ENCODE measurements at places on chromosomes 6 and 20.

GRCh38 chr6:39849764-39850163 lies 57.6 kb downstream of the DAAM2 start:
- DNase-seq = no peak

GRCh38 chr20:63022501-63022900 lies 15.7 kb upstream of the BHLHE23 start:
- no peak for DNase-seq

GRCh38 chr20:46706242-46706641 lies 3.2 kb upstream of the SLC2A10 start:
- DNase-seq = no peak

GRCh38 chr20:31841928-31842327 lies 3.5 kb downstream of the FOXS1 start:
- DNase-seq = no peak

- DNase-seq = no peak
Observed at GRCh38 chr6:167698540-167698939, 128.2 kb upstream of the AFDN start.

DNA sequence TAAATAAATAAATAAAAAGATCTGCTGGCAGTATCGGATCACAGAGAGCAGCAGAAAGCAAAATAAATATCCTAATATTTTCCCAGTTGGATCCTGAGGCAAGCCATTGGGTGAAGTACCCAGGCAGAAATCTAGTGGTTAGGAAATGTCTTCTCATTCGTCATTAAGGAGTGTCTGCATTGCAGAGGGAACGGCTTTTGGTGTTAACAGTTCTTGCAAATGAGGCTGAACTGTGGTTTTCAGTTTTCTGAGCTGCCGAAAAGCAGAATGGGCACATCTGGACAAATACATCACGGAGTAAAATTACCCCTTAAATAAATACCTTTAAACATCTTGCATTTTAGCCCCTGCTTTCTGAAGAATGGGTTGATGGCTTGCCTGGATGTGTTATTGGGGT lies 82.3 kb upstream of the MPC1 start:
- no peak for DNase-seq

- DNase-seq = no peak
Observed at GRCh38 chr6:4856785-4857184, 80.6 kb downstream of the CDYL start.

- DNase-seq = no peak
Observed at GRCh38 chr20:63087236-63087871, 80.6 kb upstream of the BHLHE23 start.

- no peak for DNase-seq
Observed at GRCh38 chr6:12962529-12962928, 246.0 kb downstream of the PHACTR1 start.

DNA sequence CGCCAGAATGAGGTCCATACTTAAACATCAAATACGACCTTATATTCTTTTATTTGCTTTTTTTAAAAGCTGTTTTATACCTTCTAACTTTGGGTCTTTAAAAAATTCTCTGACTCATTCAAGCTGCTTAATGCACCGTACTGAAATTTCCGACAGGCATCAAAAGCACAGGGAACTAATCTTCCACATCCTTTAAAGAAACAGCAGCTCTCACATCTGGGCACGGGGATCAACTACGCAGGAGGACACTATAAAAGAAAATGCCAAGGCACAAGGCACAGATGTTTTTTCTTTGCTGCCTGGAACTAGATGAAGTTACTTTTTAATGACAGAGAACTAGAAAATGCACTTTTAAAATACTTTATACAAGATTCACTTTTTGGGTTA lies 112.4 kb upstream of the ARG1 start:
- DNase-seq = no peak

DNA sequence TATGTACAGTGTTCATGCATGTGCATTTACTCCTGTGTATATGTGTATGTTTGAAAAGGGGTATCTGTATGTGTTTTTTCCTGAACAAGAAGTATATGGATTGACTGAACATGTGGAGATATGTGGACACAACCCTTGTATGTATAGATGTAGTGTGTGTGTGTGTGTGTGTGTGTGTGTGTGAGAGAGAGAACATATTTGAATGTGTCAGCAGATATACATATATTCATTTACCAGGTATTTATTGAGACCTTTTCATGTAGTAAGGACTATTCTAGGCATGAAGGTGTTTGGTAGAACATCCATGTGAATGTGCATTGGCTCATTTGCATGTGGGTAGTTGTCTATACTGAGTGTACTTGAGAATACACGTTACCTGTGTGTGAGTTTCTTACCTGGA lies 39.3 kb downstream of the EIF2S2 start:
- DNase-seq = no peak

GRCh38 chr6:117605169-117605826 lies 3.0 kb upstream of the GOPC start:
- peak; percentile 15 for DNase-seq

- no peak for DNase-seq
Observed at GRCh38 chr20:6012179-6012578, 41.7 kb downstream of the LRRN4 start.

GRCh38 chr6:70353448-70353847 lies 50.6 kb upstream of the COL9A1 start:
- DNase-seq = no peak
